ENCODE measurements at places on chromosomes 7 and 10. TPM values are rescaled to one million over a fixed set of nuclear protein-coding genes. Genes with fewer than 3 reads are reported as not detected.

DNA sequence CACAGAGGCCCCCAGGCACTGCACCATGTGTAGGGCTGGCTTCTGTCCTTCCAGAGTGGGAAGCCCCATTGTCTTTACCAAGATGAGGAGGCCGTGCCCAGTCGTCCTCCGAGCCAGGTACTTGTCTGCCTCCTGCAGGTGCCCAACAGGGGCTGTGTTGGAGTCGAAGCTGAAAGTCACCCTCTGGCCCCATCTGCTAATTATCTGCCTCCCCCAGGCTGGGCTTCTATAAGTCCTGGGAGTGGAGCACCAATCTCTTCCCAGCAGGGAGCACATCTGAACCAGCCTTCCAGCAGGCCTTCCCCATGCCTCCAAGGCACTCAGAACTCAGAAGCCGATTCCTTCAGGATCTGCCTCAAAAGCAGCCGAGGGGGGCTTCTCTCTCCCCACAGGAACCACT is 11.6 kb upstream of the CHST15 start:
- DNase-seq = no peak

DNA sequence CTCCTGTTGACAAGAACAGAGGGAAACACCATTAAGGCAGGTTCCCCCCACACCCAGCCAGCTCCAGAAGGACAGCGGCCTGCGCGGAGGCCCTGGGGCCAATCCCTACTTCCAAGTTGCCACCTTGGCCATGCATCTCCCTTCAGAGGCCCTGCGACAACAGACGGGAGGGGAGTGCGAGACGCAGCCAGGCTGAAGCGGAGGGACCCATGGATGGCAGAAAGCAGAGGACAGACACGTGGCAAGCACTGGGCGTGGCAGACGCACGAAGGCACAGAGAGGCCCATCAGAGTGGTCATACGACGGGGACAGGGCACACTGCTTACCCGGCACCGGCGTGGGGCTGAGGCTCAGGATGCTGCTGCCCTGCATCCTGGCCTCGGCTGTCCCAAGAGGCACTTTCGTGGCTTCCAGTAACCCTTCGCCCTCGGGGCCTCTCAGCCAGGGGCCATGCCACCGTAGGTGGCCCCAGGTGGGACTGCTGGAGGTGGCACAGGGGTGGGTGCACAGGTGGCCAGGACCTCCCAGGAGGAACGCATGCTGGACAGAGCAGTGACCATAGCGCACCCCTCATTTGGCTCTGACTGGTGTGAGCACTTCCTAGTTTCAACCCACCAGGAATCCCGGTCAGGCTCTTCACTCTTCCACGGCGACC is 11.4 kb downstream of the CXCL12 start:
- DNase-seq = no peak

DNA sequence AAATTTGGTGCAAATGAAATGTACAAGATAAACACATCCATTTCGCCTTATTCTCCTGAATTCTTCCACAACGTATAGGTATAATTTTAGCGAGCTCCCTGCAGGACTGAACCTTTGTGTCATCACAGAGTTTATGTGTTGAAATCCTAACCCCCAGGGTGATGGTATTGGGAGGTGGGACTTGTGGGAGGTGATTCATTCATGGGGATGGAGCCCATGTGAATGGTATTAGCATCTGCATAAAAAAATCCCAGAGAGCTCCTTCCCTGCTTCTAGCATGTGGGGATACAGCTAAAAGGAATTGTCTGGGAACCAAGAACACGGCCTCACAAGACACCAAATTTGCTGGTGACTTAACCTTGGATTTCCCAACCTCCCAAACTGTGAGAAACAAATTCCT is 741.4 kb upstream of the VSTM2A start:
- no peak for DNase-seq

DNA sequence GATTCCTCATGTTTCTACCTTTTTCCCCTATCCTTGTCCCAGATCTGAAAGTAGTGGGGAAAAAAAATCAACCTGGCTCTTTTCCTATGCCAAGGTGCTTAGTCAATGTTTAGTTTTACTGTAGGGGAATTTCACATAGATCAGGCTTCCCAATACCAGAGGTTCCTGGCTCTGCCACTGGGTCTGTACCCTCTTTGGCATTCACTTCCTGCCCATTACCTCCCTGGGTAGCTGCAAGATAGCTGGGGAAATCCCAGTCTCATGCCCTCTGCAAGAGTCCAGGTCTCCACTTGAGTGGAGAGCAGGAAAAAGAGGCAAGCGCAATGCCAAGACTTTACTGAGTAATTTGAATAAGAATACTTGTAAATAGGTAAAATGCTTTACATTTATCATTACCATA is 3.5 kb upstream of the BPGM start:
- DNase-seq = no peak

DNA sequence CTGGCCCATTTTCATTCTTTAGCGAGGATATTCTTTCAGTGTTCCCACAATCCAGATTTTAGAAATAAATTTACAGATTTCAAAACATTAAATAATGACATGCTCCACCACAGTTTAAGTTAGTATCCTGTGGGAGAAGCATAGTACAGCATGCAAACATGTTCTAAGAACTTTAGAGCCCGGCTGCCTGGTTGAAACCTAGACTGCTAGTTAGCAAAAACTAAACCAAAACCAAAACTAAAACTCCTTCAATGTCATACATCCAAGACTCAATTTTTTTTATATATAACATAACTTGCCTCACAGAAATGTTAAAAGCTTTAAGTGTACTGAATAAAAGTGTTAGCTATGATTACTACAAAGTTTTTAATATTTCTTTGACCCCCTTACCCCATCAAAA is 17.0 kb downstream of the TRA2A start:
- no peak for DNase-seq

- DNase-seq = no peak
Observed at GRCh38 chr10:114780577-114781184, 40.9 kb upstream of the FHIP2A start.

- no peak for DNase-seq
Observed at GRCh38 chr10:80172896-80173295, 32.4 kb downstream of the ANXA11 start.

- DNase-seq = no peak
Observed at GRCh38 chr7:36838616-36839225, 114.4 kb upstream of the AOAH start.

The SPAM1 gene
- total RNA-seq = not detected

- DNase-seq = no peak
Observed at GRCh38 chr7:38833329-38833728, 75.7 kb downstream of the VPS41 start.

DNA sequence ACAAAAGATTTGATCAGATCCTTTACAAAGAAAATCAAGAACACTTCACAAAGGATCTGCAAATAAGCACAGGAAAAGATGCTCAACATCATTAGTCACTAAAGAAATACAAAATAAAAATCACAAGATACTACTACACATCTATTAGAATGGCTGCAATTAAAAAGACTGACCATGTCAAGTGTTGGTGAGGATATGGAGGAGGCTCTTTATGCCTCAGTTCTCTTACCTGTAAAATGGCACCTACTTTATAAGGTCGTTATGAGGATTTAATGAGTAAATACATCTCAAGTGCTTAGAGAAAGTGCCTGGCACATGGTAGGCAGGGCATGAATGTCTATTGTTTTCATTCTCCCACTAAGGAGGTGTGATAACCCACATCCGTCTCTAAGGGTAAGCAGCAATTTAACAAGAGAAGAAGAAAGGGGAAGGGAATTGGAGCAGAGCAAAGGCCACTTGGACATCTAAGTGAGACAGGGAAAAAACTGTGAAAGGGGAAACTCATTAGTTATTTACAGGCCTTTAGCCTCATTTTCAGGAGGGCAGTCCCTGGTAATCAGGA is 157.5 kb upstream of the NFE2L3 start:
- no peak for DNase-seq

The PAPSS2 gene
- total RNA-seq = 0.54 TPM
